Muscle of leg (tissue), 16 donors: ENCODE measurements at places on chromosomes 11 and 22. TPM values are rescaled to one million over a fixed set of nuclear protein-coding genes. Genes with fewer than 3 reads are reported as not detected.

- no peak for DNase-seq
- no peaks in the 10 kb centered on the region for H3K4me1 ChIP-seq
- peaks cover 11% of the 10 kb centered on the region for H3K36me3 ChIP-seq
- H3K27me3 ChIP-seq = no peaks in the 10 kb centered on the region
- H3K27ac ChIP-seq = no peak overlapping the region
These were observed 3.3 kb upstream of the CRYBB3 start for GRCh38 chr22:25196326-25196725.

DNA sequence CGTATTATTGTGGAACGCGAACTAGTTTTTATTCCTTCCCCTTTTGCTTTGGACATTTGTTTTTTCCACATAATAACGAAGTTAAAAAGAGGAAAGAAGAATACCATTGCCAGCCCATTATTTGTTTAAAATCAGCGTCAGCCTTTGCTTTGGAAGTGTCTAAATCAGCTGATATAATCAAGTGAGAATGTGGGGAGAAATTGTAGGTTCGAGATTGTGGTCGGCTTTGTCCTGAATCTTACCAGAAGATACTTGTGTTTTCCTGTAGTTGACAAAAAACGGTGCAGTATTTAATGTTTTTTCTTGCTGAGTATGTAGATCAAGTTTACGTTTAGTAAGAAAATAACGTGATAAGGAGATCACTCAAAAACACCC is 935 bp downstream of the ZNF143 start:
- DNase-seq = peak; percentile 59
- peak overlapping the region; percentile 100 for H3K27ac ChIP-seq
- no peaks in the 10 kb centered on the region for H3K36me3 ChIP-seq
- peak overlapping the region; percentile 81 for H3K4me3 ChIP-seq
- peaks cover 4% of the 10 kb centered on the region for H3K4me1 ChIP-seq

DNA sequence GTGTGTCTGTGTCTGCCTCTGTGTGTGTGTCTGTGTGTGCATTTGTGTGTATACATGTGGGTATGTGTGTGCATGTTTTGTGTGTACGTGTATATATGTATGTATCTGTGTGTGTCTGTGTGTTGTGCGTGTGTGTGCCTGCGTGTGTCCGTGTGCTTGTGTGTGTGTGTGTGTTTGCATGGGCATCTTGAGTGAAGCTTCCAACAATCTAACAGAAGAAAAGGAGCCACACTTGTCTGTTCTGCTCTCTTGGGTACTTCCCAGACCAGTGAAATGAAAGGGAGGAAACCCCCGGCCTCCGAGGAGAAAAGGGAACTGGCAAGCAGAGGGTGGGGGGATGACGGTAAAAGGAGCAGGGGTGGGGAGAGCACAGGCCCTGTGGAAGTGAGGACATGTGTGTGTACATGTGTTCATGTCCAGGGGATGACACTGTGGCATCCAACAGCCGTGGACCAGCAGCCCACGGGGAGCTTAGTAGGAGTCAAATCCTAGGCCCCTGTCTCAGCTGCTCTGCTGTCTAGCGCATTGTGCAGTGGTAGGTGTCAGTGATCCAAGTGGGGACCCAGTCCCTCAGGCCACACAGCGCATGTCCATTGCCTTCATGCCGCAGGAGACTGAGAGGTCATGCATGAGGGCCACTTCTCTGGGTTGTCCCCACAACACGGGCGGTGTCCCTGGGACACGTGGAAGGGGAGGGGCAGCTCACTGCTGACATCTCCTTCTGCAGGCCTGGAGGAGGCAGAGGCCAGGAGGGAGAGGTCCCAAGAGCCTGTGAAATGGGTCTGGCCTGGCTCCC is 8.1 kb downstream of the CSF2RB start:
- peak; percentile 43 for DNase-seq
- H3K27ac ChIP-seq = no peak overlapping the region
- peaks cover 8% of the 10 kb centered on the region for H3K27me3 ChIP-seq

- DNase-seq = no peak
- H3K27ac ChIP-seq = no peak overlapping the region
- no peaks in the 10 kb centered on the region for H3K4me1 ChIP-seq
- no peaks in the 10 kb centered on the region for H3K27me3 ChIP-seq
- H3K36me3 ChIP-seq = no peaks in the 10 kb centered on the region
- no peak overlapping the region for H3K4me3 ChIP-seq
These were observed 86.3 kb upstream of the LRRC55 start for GRCh38 chr11:57095417-57095816.

RASL10A gene
- 1.5 TPM for total RNA-seq
